T-helper 17 cell (primary cell): ENCODE measurements at places on chromosomes 1 and 21. TPM values are rescaled to one million over a fixed set of nuclear protein-coding genes. Genes with fewer than 3 reads are reported as not detected.
A peak's percentile ranks its signal among the peaks of the same experiment; 100 is the strongest.

DNA sequence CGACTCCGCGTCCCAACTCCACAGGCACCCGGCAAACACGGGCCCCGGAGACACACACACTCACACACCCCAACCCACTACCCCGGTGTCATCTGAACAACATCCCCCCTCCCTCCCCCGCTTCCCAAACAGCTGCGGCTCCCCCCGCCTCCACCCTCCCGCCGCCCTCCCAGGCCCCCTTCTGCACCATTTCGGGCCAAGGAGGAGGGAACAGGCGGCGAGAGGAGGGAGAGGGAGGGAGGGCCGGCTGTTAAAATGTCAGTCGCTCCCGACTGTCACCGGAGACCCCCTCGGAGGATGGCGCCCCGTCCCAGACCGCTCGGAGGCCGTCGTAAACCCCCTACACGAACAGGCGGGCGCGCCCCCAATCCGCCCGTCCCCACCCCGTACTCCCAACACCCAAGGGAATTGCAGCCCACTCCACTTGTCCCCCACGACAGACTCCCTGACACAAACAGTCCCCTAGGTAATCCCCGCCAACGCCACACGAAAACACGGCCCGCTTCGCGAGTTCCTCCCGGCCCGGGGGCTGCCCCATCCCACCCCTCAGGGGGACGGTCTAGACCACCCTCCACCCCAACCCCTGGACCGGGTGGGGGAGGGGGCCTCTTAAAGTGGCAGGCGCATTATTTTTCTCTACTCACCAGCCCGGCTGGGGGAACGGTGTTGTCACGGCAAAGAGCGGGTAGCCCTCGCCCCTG lies 583 bp downstream of the MEF2D start:
- peak; percentile 35 for DNase-seq

- DNase-seq = no peak
Measured at GRCh38 chr1:115977499-115978258, 1.4 kb downstream of the SLC22A15 start.

DNA sequence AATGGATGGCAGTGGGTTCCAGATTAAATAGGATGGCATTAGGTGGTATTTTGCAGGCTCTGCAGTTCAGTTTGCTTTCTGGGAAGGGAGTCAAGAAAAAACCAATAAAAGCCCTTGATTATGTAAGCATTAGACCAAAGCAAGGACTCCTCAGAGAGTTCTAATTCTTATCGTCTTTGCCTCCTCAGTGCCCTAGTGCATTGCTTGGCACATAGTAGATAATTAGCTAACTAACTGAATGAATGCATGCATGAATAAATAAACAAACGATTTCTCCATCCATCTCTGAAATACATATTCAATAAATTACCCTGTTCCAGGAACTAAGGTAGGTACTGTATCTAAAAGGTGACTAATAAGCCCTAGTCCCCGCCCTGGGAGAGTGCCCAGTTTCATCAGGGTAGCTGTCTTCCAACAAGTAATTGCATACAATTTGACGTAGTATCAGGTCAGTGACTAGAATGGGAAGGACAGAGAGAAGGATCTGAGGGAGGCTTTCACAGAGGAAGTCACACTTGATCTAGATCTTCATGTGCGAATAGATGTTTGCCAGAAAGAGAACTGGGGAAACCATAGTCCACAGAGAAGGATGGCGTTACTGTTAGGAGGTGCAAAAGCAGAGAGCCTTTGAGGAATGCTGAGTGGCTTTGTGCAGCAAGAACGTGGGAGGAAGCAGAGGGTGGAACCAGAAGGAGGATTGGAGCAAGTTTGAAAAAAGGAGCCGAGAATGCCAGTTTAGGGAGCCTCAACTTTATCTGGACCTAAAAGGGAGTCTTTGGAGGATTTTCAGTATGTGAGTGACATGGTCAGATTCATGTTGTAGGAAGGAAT lies 111.4 kb downstream of the TBX19 start:
- DNase-seq = no peak

DNA sequence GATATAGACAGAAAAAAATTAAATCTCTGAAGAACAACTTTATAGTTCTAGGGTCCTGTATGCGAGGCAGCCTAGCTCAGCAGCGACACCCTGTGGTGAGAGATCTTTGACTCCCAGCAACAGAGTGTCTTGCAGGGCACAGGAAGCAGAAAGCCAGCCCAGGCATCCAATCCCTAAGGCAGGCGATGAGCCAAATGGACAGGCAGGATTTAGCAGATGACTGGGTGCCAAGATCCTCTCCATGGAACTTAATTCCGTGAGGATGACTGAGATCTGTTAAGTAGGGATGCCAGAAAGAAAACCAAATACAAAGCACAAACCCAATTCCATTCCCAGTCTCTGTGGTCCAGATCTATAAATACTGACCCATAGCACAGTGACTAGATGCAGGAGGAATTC lies 38.8 kb downstream of the HLCS start:
- DNase-seq = peak; percentile 43

EXO1 gene
- total RNA-seq = 1.4 TPM
